ENCODE measurements at places on chromosomes 16 and 17.

GRCh38 chr17:13581925-13582324, 19.8 kb downstream of the HS3ST3A1 start:
- DNase-seq: no peak

DNA sequence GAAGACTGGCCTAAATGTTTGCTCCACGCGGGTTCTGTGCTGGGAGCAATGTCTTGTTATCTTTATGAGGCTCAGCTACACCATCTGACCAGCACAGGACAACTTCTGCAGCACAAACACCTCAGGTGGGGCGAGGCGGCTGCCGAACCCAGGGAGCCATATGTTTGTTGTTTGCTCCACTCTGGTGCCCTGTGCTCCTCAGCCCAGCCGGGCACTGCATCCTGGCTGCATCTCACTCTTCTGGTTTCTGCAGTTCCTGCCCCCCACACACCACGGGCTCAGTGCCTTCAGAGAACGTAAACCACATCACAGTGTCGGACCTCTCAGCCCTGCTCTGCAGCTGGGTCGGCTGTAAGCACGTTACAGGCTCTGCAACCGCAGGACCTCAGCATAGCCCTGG, 32.4 kb downstream of the MXRA7 start:
- no peak for DNase-seq

GRCh38 chr17:48724251-48725003, 1.4 kb downstream of the PRAC2 start:
- peak; percentile 46 for DNase-seq

DNA sequence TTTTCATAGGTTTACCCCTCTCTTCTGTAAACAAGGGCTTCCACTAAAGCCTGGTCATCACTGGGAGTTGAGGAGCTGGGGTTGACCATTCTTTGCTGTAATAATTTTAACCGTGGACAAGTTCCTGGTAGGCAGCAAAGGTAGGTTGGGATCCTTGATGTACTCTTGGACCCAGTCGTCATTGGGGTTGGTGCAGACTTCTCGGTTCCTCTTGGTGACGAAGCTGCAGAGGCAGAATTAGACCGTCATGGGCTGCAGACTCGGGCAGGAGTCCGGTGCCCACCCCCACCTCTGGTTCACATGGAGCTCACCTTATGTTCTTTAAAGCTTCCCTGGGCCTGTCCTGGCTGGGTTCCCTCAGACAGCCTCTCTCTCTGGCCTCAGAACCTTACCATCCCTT, 3.8 kb downstream of the CCL16 start:
- no peak for DNase-seq

GRCh38 chr17:71792966-71793365, 327.9 kb upstream of the SOX9 start:
- no peak for DNase-seq

GRCh38 chr17:67246653-67247415, 1.8 kb upstream of the HELZ start:
- peak; percentile 30 for DNase-seq

- no peak for DNase-seq
These were observed 82.9 kb downstream of the SSH2 start for GRCh38 chr17:29847118-29847517.

GRCh38 chr16:70750893-70751467, 50.0 kb downstream of the VAC14 start:
- no peak for DNase-seq
